ENCODE measurements at places on chromosomes 1 and 21. TPM values are rescaled to one million over a fixed set of nuclear protein-coding genes. Genes with fewer than 3 reads are reported as not detected.

Gene PLEKHG5
- total RNA-seq, result 5.1 TPM

Gene CFHR5
- total RNA-seq, result not detected

- no peak for DNase-seq
Observed at GRCh38 chr1:39321979-39322378, 117.5 kb downstream of the MACF1 start.

DNA sequence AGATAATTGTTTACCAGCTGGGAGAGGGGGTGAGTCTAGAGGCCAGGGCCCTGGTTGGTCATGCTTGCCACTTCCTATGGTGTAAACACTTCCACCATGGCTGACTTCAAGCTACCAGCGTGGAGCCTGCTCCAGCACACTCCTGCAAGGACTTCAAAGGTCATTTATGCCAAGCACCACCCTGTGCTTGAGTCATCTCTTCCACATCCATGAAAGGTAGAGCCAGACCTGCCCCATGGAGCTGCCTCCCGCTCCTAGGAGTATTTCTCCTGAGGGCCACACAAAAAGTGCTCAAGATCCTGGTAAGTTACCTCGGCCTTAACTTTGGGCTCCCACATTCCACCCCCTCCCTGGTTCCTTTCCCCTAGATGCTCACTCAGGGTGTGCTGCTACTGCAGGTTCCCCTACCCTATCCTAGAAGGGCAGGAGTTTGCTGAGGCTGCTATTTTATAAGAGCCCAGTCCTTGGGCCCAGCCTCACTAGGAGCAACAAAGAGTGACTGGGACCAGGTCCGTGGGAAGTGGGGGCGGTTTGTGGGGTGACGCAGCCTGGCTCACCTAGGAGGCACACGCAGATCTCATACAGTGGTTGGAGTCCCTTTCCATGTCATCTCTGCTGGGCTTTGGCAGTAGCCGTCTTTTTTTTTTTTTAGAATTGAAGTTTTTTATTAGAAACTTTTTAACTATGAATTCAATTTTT, 2.4 kb downstream of the RAB7B start:
- peak; percentile 42 for DNase-seq

DNA sequence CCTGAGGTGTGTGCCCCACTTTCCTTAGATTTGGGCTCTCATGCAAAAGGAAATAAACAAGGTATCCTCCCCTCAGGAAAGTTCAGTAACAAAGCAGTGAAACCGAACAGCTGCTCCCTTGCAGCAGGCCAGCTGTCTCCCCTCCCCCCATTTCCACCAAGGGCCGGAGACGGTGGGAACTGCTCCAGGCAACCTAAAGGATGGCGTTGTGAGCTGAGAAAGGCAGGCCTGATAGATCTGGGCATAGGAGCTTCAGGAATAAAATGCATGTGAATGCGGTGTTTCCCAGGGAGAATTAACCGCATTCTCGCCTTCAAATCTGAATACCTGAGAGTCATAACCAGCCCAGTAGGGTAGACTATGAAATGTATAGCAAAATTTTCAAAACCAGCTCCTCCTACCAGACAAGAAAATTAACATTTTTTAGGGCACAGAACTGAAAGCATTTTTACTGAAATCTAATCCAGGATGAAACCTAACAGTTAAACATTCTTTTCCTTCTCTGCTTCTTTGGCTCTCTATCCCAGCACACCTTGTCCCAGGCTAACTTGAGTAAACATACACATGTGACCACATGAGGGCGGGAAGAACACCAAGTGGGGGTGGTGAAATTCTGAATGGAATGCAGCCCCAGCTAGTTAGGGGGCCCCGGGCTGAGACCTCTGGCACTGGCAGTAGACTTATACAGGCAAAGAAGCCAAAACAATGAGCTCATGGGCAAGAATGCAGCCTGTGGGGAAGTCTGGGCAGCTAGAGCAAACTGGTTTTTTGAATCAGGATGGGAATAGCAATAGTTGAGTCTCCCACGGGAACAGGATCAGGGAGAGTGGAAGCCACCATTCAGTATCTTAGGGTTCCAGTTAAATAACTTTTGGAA, 11.5 kb downstream of the MCL1 start:
- DNase-seq, result peak; percentile 97

DNA sequence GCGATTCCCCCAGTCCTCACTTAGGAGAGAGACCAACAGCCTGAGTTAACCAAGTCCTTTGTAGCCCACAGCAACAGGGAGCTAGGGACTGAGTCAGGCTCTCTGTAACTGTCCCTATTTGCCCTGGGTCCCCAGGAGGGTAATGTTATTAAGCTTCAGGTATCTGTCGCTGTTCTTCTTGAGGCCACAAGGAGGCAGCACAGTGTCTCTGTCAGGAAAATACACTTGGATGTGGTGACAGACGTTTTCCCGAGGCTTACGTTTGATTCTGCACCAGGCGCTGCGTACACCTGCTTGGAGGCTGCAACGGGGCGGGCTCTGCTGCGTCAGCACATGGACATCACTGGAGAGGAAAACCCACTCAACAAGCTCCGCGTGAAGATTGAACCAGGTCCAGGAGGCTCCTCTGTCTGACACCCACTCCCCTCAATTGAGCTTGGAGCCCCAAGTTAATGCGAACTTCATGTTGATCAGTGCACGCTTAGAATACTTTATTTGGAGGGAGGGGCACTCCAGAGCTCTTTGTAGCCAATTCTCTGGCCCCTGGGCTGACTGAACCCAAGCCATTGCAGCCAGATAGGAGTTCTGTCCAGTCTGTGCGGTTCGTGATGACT, 10.7 kb upstream of the ELF3 start:
- peak; percentile 51 for DNase-seq

- no peak for DNase-seq
Observed at GRCh38 chr1:47875831-47876586, 121.2 kb downstream of the TRABD2B start.

Data from fibroblast of the aortic adventitia (primary cell).